ENCODE measurements at places on chromosomes 1 and 21.

- DNase-seq = no peak
Measured at GRCh38 chr1:44293761-44294315, 61.2 kb downstream of the ERI3 start.

DNA sequence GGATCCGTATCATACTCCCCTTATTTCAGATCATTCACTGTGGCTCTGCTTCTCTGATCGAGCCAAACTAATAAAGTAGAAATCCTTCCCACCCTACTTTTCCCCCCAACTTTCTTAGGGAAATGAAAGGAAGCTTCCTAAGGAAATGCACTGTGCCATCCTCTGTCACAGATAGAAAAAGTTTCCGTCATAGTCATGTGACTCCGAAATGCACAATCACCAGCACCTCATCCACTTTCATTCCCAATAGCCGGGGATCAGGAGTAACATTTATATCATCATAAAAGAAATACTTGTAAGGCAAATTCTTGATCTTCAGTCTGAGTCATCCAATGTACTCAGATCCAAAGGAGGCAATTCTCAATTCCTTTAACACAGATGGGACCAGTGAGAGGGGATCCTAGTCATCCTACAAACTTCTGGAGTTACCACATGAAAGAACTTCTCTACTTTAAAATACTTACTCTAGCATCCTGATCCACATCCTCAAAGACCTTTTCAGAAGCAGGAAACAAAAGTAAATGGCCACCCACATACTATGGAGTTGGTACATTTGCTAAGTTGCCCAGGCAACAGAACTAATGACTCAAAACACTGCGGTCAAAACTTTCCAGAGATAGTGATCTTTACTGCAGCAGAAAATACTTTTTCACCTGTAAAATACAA is 97.8 kb upstream of the ZC3H11B start:
- DNase-seq = no peak

DNA sequence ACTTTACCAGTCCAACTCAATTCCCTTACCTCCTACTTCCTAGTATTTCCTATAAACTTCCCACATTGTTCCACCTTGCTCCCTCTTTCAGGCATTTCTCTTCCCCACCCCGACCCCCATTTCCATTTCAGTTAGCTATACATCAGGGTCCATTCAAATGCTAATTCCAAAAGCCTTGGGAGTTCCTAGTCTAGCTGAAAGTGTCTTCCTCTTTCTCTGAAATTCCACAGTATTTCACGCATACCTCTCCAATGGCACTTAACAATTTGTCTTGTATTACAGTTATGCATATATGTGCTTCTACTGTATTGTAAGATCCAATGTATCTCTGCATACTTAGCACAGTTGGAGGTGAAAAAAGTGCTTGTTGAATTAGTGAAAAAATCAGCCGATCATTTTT is 94.9 kb downstream of the ZNF644 start:
- no peak for DNase-seq

DNA sequence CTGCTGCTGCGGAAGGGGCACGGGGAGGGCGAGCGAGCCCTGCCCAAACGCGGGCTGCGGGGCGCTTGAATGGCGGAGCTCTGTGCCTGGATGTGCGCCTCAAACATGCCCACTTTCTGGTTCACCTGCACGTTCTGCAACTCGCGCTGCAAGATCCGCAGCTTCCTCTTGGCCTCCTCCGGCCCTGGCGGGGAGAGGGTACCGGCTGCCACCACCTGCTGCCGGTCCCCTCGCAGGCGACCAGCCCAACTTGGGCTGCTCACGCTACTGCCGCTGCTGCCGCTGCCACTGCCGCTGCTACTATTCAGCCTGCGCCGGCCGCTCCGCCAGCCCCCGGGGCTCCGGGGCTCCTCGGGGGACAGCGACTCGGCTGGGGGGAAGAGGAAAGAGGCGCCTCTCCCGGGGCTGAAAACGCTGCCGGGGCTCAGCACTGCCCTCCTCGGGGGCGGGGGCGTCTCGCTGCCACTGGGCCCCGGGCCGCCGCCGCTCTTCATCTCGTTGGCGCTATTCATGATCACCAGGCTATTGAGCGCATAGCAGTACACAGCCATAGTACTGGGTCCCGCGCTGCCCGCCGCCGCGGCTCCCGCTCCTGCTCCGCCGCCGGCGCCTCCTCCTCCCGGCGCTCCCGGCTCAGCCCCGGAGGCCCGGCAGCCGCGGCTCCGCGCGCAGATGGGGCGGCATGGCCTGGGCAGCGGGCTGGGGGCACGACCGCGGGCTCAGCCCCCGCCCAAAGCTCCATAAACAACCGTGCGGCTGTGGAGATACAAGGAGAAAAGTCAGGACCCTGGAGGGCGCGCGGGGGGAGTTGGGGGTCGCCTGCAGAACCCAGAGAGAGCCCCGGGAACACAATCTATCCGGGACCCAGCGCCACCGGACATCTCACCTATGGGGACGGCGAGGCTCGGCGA is 1.9 kb downstream of the ITPKB start:
- DNase-seq = no peak

DNA sequence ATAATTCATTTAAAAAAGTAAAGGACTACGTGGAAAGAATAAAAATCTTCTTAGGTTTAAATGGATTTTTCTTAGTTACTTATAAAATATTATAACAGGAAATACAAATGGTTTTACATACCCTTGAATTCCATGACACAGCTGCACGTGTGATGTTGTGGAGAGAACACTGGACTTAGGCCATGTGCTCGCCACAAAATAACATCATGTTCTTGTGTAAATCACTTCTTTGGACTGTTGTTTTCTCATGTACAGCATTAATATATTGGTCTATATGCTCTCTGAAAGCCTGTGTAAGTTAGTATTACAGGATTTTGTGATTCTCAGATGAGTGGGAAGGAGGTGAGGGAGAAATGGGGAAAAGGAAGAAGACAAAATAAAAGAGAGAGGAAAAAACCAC is 228.2 kb downstream of the DNM3 start:
- no peak for DNase-seq

- DNase-seq = no peak
Measured at GRCh38 chr1:94805912-94806311, 14.2 kb upstream of the SLC44A3 start.

DNA sequence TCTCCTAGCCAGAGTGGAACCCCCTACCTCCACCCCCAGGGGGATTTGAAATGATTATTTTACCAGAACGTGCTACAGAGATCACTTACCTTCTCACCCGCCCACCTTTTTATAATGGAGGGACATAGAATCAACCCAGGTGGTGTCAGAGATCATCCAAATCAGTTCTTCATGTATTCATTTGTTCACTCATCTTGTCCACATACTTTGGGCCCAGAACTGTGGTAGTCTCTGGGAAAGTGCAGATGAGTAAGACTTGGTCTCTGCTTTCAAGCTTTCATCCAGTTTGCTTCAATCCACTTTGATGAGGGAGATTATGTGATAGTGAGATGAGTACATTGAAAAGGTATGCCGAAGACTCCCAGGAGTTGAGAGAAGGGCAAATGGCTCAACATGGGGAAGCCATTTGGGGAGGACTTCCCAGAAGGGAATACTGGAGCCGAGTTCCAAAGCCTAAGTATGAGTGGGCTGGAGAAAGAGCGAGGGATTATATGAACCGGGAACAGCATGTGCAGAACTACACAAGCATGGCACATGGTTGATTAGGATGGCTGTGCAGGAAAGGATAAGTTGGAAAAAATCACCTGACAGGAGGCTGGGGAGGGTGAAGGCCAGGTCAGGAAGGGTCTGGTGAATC is 1.9 kb downstream of the FGGY start:
- DNase-seq = no peak

GRCh38 chr1:111750856-111751255 is 4.8 kb upstream of the DDX20 start:
- DNase-seq = no peak

- no peak for DNase-seq
Measured at GRCh38 chr1:201360486-201360885, 17.0 kb downstream of the TNNT2 start.

- no peak for DNase-seq
Measured at GRCh38 chr1:9068981-9069325, 482 bp downstream of the SLC2A5 start.

Data from stimulated activated CD8-positive, alpha-beta memory T cell treated with anti-CD3 and anti-CD28 coated beads, Interleukin-7, amount 100 ng/mL, for 1 hour (primary cell).